M059J (cell line): ENCODE measurements at places on chromosomes 12 and 14. TPM values are rescaled to one million over a fixed set of nuclear protein-coding genes. Genes with fewer than 3 reads are reported as not detected.

DEPDC4 gene
- 0.94 and 2.1 TPM in 2 replicates for total RNA-seq

HHIPL1 gene
- 0.15 and 1.2 TPM in 2 replicates for total RNA-seq

HOXC11 gene
- 1.7 and 1.9 TPM in 2 replicates for total RNA-seq

CRACR2A gene
- not detected in 2 replicates for total RNA-seq

ZDHHC22 gene
- 0.02 TPM in 1 of 2 replicates, not detected in the other for total RNA-seq

MORN3 gene
- total RNA-seq, result 0.25 TPM in 1 of 2 replicates, not detected in the other

ADIPOR2 gene
- total RNA-seq, result 32.5 and 42.0 TPM in 2 replicates

RFX4 gene
- total RNA-seq, result not detected in 2 replicates

SYT1 gene
- total RNA-seq, result 5.7 and 8.7 TPM in 2 replicates

RNFT2 gene
- total RNA-seq, result 2.1 and 5.7 TPM in 2 replicates

DEGS2 gene
- total RNA-seq, result 0.10 TPM in 1 of 2 replicates, not detected in the other

P2RX2 gene
- total RNA-seq, result not detected in 2 replicates

GUCY2C gene
- total RNA-seq, result not detected in 2 replicates

ZBTB1 gene
- total RNA-seq, result 44.1 and 51.4 TPM in 2 replicates

ESRRB gene
- not detected in 2 replicates for total RNA-seq

PPM1H gene
- total RNA-seq, result 5.2 and 9.2 TPM in 2 replicates

VTI1B gene
- 54.6 and 54.9 TPM in 2 replicates for total RNA-seq
